ENCODE measurements at places on chromosomes 6 and 20. TPM values are rescaled to one million over a fixed set of nuclear protein-coding genes. Genes with fewer than 3 reads are reported as not detected.
A peak's percentile ranks its signal among the peaks of the same experiment; 100 is the strongest.

GRCh38 chr20:59431014-59431413, 130.6 kb downstream of the EDN3 start:
- H3K27ac ChIP-seq, result no peak overlapping the region
- DNase-seq, result no peak
- no peaks in the 10 kb centered on the region for H3K36me3 ChIP-seq
- no peaks in the 10 kb centered on the region for H3K4me1 ChIP-seq
- H3K27me3 ChIP-seq, result peaks cover 91% of the 10 kb centered on the region

GRCh38 chr6:148935705-148936435, 189.0 kb downstream of the UST start:
- no peaks in the 10 kb centered on the region for H3K27me3 ChIP-seq
- no peak for DNase-seq
- H3K4me1 ChIP-seq, result no peaks in the 10 kb centered on the region
- H3K36me3 ChIP-seq, result no peaks in the 10 kb centered on the region

- no peak overlapping the region for H3K4me3 ChIP-seq
- peaks cover 22% of the 10 kb centered on the region for H3K27me3 ChIP-seq
- DNase-seq, result peak; percentile 72
- H3K27ac ChIP-seq, result no peak overlapping the region
- H3K36me3 ChIP-seq, result no peaks in the 10 kb centered on the region
Measured at GRCh38 chr6:215335-216034, 76.8 kb upstream of the DUSP22 start.

- H3K4me1 ChIP-seq, result no peaks in the 10 kb centered on the region
- no peak overlapping the region for H3K27ac ChIP-seq
- DNase-seq, result no peak
- H3K36me3 ChIP-seq, result no peaks in the 10 kb centered on the region
Measured at GRCh38 chr20:21394551-21394950, 2.8 kb downstream of the NKX2-4 start.

OPRM1 gene
- total RNA-seq, result not detected

FABP7 gene
- not detected for total RNA-seq

ARG1 gene
- not detected for total RNA-seq

SNRNP48 gene
- 21.7 TPM for total RNA-seq

EPM2A gene
- 4.7 TPM for total RNA-seq

PAX1 gene
- not detected for total RNA-seq

LY6G6F gene
- not detected for total RNA-seq
